ENCODE measurements at places on chromosomes 7 and 10.

GRCh38 chr7:22589641-22590201 is 89.7 kb upstream of the STEAP1B start:
- peak; percentile 25 for DNase-seq

- DNase-seq: no peak
These were observed 59.0 kb downstream of the YKT6 start for GRCh38 chr7:44259547-44260457.

GRCh38 chr10:43712821-43713584 is 64.3 kb upstream of the ZNF32 start:
- DNase-seq: no peak

DNA sequence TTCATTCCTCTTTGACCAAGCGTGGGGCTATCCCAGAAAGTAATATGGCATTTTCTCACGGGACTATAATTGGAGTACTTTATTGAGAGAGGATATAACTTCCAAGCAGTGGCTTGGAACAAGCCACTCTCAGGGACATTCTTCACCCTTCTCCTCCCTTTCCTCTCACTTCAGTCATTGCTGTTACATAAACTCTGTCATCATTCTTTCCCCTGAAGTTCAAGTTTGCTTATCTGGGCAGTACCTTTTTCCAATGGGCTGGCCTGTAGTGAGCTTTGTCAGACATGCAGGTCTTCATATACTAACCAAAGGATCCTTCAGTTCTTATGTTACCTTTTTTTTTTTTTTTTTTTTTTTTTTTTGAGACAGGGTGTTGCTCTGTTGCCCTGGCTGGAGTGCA is 58.7 kb upstream of the KMT2E start:
- no peak for DNase-seq

DNA sequence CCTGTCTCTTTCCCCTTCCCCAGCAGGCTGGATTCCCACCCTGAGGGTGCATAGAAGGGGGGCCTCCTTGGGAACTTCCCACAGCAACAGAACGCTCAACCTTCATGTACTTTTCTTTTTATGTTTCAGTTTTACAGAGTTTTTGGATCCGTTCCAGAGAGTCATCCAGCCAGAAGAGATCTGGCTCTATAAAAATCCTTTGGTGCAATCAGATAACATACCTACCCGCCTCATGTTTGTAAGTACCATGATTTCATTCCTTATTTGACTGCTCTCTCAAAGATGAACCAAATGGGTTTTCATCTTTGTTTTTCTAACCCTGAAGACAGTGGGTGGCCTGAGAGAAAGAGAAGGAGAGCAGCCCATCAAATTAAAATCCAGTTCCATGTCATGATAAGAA is 46.7 kb downstream of the PLPP4 start:
- DNase-seq: no peak

GRCh38 chr7:95172420-95172819 is 151.9 kb downstream of the PON1 start:
- DNase-seq: no peak

DNA sequence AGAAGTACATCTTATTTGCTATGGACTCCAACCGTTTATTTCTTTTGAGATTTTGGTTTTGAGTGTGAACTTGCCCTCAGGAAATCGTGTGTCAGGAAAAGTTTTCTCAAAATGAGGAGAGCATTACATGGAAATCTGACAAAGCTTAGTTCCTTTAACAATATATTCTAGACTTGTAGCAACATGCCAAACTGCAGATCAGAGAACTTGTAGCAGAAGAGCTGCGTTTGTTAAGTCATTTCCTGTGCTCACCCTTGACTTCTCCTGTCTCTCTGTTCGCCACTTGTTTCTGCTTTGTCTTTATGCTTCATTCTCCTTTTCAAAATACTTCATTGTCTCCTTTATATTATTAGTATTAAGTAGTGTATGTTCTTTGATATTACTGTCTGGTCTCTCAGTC is 116.6 kb upstream of the FOXP2 start:
- DNase-seq: no peak

GRCh38 chr7:28442540-28443420 is 30.5 kb downstream of the CREB5 start:
- DNase-seq: no peak

- DNase-seq: no peak
These were observed 16.0 kb downstream of the RASGEF1A start for GRCh38 chr10:43250615-43251418.

DNA sequence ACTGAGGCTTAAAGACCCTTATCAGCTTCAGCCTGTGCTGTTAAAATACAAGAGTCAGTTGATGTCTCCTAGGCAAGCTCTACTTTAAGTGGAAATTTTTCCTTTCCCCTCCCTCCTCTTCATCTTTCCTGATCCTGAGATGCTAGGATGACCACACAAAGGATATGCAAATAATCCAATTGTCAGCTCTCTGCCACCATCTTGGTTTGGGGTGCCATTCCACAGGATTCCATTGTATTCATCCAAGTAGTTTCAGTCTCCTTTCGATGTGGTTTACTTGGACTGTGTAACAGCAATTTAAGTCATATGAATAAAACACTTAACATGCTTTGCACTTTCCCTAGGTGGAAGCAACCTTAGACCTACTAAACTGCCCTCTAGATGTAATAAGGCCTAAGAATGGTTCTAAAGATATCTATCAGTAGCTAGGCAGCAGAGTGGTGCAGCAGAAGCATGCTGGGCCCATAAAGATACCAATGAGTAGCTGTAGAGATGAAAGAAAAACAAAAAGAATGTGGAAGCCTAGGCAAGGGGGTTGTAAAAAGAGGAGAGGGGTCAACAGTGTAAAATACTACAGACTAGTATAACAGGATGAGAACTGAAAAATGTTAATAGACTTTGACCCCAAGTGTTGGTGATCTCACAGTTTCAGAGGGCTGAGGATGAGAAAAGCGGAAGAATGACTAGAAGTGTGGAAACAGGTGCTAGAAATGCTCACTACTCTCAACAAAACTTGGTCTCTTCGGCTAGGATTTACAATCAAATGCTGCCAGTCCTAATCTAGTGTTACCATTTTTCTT is 2.4 kb upstream of the CFAP69 start:
- no peak for DNase-seq

GRCh38 chr7:66118603-66119002 is 4.0 kb downstream of the CRCP start:
- DNase-seq: no peak

DNA sequence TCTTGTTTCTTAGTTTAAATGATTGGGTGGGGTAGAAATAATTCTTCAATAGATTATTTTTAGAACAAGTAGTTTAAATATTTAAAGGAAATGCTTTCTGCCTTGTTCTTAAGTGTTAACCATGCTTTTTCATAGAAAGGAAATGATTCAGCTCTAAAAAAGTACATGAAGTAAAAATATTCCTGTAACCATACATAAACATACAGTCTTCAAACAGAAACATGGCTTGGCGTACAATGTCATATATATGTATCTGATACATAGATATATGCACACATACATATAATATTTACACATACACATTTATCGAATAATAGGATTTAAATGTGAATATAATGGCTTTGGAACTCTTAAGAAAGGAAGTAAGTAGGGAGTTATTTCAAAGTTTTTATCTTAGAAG is 84.4 kb downstream of the RUNDC3B start:
- DNase-seq: no peak

DNA sequence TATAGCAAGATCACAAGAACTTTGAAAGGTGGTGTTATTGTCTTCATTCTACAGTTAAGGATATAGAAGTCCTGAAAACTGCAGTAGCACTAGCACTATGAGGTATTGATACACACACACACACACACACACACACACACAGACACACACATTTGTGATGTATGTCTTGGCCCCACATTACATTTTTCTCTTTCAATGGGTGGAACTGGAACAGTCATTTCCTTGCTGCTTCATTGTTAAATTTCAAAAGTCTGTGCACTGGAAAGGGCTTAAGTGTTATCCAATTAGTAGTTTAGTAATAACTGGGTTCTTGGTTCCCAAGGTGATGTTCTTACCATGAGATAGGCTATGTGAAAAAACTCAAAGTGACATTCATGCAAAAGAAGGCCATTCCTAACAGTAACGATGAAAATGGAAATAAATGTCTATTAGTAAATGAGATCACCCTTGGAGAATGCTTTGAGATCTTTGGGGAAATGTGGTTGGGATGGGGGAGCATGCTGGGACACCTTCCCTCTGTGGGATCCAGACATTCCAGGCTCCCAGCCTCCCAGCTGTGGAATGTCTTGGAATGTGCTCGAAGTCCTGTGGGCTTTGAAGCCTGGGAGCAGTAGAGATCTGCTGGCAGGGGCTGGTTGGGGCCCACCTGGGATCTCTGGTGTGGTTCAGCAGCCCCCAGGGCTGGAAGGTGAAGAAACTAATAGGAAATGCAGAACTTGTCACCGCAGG is 37.4 kb upstream of the CALD1 start:
- DNase-seq: peak; percentile 38

- DNase-seq: no peak
These were observed 115.0 kb upstream of the HGF start for GRCh38 chr7:81884817-81885216.

- peak; percentile 66 for DNase-seq
These were observed 276.9 kb downstream of the CSTF2T start for GRCh38 chr10:51422311-51423120.

GRCh38 chr7:44884621-44885393 is 523 bp downstream of the PURB start:
- peak; percentile 77 for DNase-seq

GRCh38 chr7:102320181-102320580 is 33.5 kb downstream of the SH2B2 start:
- no peak for DNase-seq

DNA sequence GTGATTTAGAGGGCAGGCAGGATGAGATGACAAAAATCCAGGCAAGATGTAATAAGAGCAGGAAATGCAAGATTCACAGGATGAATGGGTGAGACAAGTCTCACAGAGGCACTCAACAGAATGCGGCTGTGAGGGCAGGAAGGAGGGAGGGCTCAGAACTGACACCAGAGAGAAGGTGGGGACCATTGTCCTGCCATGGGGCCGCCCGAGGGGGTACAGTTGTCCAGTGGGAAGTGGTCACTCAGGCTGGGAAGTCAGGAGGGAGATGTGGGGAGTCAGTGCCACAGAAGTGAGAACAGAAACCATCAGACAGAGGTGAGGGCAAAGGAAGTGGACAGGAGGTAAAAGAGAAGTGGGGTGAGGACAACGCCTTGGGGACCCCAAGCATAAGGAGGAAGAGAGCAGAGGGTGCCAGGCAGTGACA is 8.9 kb downstream of the HIP1 start:
- no peak for DNase-seq

GRCh38 chr10:67385566-67385965 is 310.4 kb downstream of the CTNNA3 start:
- DNase-seq: peak; percentile 50

DNA sequence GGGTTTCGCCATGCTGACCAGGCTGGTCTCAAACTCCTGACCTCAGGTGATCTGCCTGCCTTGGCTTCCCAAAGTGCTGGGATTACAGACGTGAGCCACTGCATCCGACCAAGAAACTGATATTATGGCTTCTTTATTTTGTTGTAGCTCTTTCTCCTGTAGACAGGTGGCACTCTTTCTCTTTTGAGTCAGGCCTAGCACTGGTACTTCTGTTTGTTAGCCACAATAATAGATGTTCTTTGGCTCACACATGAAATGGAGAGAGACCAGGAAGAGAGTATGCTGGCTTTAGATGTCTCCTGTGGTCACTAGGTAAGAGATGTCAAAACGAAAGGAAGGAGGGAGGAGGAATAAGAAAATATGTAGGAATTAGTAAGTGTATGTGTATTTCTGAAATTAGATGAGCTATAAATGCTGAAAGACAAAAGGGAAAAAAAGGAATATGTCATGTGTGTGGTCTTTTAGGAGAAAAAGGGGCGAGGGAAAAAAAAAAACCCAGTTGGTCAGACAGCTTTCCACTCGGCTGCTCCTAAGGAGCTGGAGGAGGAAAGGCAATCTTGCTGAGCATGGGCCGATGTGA is 78.7 kb downstream of the CLEC2L start:
- DNase-seq: peak; percentile 58

DNA sequence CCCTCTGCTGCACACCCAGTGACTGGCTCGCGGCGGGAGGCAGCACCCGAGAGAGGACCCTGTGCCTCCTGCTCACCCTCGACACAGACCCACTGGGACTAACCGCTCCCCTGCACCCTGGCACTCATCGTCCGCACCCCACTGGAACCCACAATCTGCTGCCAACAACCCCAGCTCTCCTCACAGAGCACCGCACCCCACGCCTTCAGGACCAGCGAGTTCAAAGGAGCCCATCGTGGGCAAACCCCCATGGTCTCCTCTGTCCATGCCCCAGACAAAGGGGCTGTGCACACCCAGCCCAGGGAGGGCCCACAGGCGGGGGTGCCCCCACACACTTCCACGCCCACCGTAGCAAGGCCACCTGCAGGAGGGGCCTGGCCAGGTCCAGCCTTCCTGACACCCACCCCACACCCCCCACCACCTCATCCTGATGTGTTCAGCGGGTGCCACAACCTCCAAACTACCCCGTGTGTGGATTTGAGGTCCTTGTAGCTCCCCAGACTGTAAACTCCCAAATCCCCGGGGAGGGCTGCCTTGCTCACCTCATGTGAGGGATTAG is 14.0 kb downstream of the RASGEF1A start:
- no peak for DNase-seq

GRCh38 chr7:105849122-105849855 is 27.1 kb downstream of the ATXN7L1 start:
- no peak for DNase-seq

DNA sequence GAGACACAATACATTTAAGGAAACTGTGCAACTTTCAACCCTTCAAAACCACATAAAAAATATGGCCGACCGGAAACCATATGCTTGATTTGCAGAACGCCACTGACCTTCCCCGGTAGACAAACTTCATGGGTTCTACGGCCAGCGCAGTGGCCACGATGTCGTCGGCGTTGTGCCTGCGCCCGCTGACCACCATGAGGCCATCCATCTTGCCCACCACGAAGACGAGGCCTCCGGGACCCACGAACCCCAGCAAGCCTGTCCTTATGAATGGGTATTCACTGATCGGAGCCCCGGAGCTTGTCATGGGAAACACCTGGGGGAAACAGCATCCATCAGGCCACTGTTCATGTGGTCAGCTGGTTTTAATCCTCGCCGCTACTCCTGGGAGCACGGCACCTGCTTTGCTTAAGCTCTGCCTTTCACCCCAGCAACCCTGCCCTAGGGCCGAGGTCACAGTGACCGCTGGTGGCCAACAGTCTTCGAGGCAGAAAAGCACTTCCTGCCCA is 229.1 kb downstream of the ZMYND11 start:
- DNase-seq: no peak
